ENCODE measurements at places on chromosomes 3 and 15.

DNA sequence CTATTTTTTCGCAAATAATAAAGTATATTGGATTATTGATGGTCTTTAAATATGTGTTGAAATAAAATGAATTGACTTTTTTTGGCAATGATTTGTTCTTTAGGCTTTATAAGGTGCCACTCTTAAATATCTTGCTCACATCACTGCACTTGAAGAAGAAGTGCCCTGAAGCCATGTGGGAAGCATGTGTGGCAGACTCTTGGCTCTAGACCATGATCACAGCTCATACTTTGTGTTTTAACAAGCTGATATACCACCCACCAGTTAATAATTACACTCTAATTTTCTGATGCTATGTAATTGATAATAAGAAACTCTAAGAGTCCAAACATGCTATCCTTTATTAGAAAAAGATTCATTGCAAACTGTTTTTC lies 52.1 kb upstream of the TGFBR2 start:
- no peak for DNase-seq

- no peak for DNase-seq
Measured at GRCh38 chr3:136716629-136717028, 35.5 kb downstream of the STAG1 start.

DNA sequence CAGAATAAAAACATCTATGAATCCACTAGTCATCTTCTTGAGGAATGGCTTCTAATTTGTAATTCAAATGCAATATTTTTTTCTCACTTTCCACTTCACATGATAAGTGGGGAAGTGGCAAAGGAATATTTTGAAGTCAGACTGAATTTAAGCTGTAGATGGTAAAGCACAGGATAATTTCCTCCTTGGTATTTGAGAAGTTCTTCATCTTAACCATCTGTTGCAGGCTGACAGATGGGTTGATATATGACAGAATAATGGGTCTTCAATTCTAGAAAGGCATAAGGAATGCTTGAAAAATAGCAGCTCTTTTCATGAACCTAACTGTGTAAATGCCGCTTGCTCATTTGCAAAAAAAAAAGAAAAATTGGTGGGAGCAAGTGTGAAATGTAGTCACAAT lies 66.5 kb upstream of the SNTN start:
- no peak for DNase-seq

DNA sequence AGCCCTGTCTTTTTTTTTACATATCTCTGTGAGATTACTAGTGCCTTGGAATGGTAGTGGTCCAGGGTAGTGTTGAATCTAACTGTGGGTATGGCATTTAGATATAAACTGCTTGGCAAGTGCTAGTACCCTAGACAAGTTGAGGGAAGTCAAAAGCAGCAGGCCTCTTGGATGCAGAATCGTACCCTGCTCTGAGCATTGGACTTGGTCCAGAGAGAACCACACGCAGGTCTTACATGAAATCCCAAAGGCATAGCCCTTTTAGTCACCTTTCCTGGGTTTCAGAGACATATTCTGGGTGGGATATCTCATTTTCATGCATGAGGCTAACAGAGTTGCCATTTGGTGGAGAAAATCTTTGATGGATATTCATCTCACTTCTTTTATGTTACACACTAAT lies 641.4 kb downstream of the PDCD6IP start:
- DNase-seq = no peak

- no peak for DNase-seq
Measured at GRCh38 chr3:85298032-85298431, 339.2 kb downstream of the CADM2 start.

GRCh38 chr3:45967724-45968123 lies 24.5 kb downstream of the CXCR6 start:
- DNase-seq = no peak

DNA sequence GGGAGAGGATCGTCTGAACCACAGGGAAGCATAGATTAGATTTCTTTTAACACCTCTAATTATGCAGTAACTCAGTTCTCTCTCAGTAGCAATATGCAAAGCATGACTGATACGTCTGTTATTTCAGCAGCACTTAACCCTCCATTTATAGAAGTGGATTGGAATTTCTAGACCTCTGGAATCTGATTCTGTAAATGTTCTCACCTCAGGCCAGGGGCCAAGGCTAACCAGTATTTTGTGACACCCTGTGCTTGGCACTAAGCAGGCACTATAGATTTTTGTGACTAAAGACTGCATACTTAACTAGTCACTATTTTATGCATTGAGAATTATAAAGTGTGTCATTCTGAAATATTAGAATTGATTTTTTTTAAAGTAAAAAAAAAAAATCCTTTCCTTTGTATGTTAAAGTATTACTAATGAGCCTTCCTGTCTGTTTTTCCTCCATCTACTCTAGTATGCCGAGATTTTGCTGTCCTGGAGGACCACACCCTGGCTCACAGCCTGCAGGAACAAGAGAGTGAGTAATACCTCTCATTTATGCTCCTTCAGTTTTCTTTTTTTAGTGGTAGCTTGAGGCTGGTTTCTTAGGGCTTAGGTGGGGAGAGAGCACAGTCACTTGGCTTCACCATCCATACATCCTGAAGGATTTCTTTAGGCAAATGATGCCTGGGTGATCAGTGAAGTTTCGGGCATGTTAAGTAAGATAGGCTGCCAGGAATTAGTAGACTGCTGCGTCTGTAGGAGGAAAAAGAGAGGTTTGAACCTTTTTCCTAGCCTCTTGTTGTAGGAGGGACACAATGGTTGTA lies 26.5 kb upstream of the UTS2B start:
- peak; percentile 87 for DNase-seq

- no peak for DNase-seq
Measured at GRCh38 chr3:195548987-195549386, 5.9 kb upstream of the PPP1R2 start.

GRCh38 chr3:116815831-116816588 lies 106.4 kb downstream of the TUSC7 start:
- DNase-seq = peak; percentile 42

DNA sequence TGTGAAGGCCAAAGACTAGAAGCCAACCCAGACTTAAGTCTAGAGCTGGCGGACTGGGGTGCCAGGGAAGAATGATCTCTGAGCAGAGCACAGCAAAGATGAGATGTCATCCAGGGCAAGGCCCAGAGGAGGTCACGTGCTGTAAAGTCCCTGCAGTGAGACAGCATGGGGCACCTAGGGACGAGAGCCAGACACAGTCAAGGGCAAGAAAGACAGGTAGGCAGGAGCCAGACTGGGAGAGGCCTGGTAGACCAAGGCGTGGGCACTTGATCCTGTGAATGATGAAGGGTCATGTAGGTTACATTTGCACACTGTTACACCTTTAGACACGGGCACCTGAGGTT lies 379.7 kb upstream of the PROK2 start:
- DNase-seq = no peak

DNA sequence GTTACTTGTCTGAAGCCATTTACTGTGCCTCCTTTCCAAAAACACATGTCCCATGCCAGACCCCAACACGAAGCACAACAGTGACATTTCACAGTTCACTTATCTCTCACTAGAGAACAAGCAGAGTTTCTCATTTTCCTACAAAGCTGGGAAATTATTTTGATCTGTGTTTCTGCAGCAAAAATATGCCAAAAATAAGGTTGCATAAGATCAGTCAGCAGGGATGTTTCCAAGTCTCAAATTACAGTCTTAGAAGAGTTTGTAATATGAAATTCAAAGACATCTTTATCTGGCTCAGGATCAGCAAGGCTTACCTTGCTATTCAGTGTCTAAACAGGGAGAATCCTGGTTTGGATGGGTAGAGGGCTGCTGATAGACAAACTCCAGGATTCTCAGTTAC lies 75.5 kb downstream of the GJD2 start:
- no peak for DNase-seq

- no peak for DNase-seq
Measured at GRCh38 chr15:84811151-84811550, 6.0 kb upstream of the ALPK3 start.

- DNase-seq = peak; percentile 13
Measured at GRCh38 chr3:123941121-123941520, 19.9 kb downstream of the CCDC14 start.

- DNase-seq = no peak
Measured at GRCh38 chr3:56869157-56869889, 67.6 kb upstream of the ARHGEF3 start.

- DNase-seq = peak; percentile 62
Measured at GRCh38 chr15:35448294-35448693, 97.7 kb downstream of the DPH6 start.

DNA sequence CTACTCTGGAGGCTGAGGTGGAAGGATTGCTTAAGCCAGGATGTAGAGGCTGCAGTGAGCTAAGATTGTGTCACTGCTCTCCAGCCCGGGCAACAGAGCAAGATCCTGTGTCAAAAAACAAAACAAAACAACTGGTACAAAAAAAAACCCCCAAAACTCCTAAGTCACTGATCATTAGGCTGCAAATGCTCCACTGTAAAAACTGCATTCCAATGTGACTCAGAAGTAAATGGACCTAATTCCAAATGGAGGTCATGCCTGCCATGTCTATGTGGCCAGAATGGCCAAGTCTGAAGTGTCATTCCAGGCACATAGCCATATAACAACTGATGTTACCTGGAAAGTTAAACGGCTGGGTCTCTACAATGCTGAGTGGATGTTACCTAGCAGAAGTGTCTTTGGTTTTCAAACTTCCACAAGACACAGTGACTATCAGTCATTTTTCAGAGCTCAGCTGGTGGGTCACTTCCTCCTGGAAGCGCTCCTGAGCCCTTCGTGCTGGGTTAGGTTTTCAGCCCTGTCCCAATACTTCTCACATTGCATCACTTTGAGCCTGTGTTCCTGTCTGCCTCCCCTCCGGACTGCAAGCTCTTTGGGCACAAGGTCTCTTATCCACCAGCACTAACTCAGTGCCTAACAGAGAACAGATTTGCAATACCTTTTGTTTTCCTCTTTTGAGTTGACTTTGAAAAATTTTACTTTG lies 10.6 kb downstream of the FSTL1 start:
- DNase-seq = peak; percentile 65

- no peak for DNase-seq
Measured at GRCh38 chr15:67379530-67379929, 124.9 kb downstream of the IQCH start.

GRCh38 chr3:134804508-134805480 lies 9.7 kb downstream of the EPHB1 start:
- no peak for DNase-seq

DNA sequence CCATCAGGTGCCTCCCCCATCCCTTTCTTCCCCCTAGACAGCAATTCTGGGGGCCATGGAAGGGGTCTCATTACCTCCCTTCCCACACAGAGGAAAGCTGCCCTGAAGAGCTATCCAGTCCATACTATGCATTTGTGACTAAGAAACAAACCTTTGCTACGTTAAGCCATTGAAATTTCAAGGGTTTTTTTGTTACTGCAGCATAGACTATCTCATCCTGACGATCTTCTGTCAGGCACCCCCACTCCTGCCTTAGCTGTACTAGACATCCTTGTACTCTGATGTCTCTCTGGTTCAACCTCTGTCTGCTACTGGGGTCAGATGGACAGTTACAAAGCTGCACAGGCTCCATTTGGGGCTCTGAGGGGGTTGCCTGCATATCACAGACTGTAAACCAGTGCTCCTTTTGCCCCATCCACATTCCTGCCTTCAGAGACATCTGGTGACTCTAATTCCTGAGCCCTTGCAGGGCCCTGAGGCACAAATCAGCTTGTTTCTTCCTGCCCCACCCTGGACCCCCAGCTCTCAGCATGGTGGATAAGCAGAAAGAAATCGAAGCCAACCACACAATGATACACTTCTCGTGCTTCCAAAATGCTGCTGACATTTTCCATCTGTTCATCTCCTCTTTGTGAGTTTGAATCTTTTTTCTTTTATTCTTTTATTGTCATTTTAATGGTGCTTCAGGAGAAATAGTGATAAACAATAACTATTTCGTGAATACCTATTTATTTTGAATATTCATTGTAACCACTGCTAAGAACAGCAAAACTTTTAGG lies 21.6 kb upstream of the NSMCE3 start:
- no peak for DNase-seq

- DNase-seq = no peak
Measured at GRCh38 chr15:46300716-46301115, 665.9 kb downstream of the SQOR start.

DNA sequence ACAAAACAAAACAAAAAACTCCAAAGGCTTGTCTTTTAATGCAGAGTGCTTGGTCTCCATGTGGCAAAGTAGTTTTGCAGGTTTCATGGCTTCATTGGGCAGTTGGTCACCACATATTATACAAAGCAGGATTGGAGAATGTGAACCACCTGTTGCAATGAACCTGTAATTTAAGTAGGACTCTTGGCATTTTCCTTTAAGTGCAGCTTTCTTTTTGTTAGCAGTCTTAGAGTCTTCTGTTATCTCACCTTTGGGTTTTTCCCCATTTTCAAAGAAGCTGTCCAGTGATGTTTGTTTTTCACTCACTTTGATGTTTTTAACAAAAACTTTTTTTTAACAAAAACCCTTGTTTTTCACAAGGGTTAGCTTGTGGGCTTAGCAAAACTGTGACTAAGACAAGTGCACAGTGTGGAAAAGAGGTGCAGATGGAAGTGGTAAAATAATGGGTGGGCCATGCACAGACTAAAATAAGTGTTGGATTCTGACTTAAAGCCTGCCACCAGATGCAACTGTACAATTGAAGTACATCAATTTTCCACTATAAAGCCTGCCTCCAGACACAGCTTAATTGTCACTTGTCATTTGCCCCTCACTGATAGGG lies 2.9 kb upstream of the PLSCR1 start:
- DNase-seq = no peak

GRCh38 chr3:136110481-136110880 lies 85.7 kb downstream of the MSL2 start:
- no peak for DNase-seq

DNA sequence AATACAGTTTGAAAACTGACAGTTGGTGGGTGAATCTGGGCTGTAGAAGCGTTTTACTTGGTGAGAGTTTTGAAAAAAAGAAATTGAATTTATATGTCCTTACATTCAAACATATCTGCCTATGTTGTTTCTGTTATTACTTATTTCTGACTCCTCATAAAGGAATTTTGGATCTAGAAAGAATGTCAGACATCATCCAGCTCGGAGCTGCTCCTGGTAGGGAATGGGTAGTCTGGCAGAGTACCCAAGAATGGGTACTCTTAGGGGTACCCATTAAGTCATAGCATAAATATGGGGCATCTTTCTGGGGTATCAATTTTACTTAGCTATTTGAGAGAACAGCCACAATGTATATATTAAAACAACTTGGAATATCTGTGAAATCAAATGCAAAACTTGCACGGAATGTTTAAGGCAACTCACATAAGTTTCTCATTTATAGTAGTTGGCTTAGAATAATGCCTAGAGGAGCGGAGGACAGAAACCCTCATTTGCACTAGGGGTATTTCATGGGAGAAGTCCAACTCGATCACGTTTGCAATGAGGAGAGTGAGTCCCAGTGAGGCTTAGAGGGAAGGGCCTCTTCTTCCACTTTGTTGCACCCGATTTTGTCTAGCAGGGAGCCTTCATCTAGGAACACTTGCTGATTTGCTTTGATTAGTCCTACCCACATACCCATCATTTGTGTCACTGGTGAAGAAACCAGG lies 2.4 kb upstream of the LARP6 start:
- peak; percentile 83 for DNase-seq

- DNase-seq = no peak
Measured at GRCh38 chr3:54211097-54211496, 88.7 kb downstream of the CACNA2D3 start.

DNA sequence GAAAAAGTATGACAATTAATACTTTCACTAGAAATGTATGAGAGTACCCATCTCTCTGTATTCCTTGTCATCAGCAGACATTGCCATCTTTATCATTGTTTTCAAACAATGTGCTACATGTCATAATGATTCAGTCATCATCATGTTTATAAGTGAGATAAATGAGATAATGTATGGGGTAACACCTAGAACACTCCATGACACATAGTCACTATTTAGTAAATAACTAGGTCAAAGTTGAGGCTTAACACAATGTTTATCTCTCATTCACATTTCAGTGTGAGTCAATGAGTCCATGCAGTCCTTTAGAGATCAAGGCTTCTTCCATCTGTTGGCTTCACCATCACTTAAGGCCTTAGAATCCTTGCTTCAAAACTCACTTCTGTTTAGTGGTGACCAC lies 70.0 kb downstream of the NLGN1 start:
- DNase-seq = no peak

Data from fibroblast of upper back skin (primary cell).